ENCODE measurements at places on chromosomes 12 and 14. TPM values are rescaled to one million over a fixed set of nuclear protein-coding genes. Genes with fewer than 3 reads are reported as not detected.

DNA sequence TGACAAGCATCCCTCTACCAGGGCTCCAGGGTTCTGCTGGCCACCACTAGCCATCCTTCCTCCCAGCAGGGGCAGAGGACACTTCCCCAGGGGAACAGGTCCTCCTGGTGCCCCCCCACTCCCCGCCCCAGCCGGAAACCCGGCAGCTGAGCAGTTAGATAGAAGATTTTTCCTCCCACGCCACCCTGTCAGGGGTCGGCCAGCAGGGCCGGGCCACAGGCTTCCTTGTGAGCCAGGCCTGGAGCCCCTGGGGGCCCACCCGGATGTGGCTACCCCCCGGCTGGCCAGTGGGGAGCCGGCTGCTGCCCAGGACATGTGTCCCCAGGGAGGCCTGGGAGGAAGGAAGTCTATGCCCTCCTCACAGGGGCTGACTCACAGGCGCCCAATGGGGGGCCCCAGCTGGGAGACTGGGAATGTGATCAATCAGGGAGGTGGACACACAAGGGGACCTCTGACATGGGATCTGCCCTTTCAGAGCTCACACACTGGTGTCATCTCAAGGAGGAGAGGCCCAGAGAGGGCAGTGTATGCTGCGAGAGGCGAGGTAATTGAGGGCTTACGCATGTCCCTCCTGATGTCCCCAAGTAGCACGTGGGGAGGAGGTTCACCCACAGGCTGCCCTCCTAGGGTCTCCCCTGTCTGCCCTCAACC lies 4.2 kb downstream of the SH2B3 start:
- no peaks in the 10 kb centered on the region for H3K27me3 ChIP-seq
- H3K36me3 ChIP-seq = peaks cover 22% of the 10 kb centered on the region
- peak overlapping the region; percentile 94 for H3K4me3 ChIP-seq
- H3K4me1 ChIP-seq = peaks cover 71% of the 10 kb centered on the region
- DNase-seq = peak; percentile 41

DNA sequence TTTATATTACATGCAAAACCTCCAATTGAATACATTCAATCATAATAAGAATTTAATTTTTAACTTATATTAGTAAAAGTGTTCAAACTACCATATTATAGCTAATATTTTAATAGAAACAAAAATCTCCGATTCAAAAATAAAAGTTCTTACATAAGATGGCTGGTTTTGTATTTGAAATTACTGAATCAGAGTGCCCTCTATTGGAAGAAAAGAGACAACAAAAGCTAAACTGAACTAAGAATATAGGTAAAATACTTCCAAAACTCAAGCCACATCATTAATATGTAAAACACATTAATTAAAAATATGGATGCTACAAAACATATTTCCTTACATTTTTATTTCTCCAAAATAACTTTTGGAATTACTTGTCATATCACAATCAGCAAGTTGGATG lies 120.3 kb downstream of the GARIN6 start:
- H3K36me3 ChIP-seq = no peaks in the 10 kb centered on the region
- H3K27me3 ChIP-seq = no peaks in the 10 kb centered on the region
- no peaks in the 10 kb centered on the region for H3K4me1 ChIP-seq
- DNase-seq = no peak

- H3K4me3 ChIP-seq = no peak overlapping the region
- H3K27ac ChIP-seq = no peak overlapping the region
- no peaks in the 10 kb centered on the region for H3K4me1 ChIP-seq
- peaks cover 2% of the 10 kb centered on the region for H3K27me3 ChIP-seq
- no peaks in the 10 kb centered on the region for H3K36me3 ChIP-seq
Measured at GRCh38 chr12:108890208-108890607, 10.3 kb downstream of the DAO start.

DNA sequence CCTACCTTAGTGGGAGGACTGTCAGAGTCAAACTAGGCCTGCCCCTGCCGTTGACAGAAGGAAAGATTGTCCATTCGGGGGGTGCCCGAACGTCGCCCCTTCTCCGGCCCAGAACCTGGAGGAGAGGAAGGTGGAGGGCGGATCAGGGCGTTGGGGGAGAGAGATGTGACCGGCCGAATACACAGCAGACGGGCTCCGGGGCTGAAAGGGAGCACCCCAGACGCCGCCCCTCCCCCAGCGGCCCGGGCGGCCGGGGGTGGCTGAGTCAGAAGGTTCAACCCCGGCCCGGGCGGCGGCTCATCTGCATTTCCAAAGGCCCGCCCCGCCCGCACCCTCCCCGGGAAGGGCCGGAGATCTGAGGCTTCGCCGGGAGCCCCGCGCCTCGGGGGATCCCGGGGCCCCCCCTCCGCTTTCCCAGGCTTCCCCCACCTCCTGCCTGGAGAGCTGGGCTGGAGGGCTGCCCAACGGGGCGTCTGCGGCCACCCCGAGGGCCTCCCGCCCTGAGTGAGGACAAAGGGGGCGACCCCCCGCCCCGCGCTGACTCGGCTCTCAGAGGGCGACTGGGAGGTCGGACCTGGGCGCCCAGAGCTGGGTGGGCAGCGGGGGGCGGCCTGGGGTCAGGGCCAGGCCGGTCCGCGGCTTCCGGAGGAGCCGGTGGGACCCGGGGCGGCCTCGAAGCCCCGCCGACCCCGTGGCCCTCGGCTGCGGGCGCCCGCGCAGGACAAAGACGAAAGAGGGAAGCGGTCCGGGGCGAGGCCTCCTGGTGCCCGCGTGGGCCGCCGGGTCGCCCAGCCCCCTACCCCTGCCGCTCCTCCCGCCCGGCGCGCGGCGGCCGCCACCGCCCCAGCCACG lies 3.7 kb upstream of the SETD1B start:
- peaks cover 27% of the 10 kb centered on the region for H3K4me1 ChIP-seq
- H3K4me3 ChIP-seq = peak overlapping the region; percentile 73
- H3K27me3 ChIP-seq = no peaks in the 10 kb centered on the region
- peaks cover 32% of the 10 kb centered on the region for H3K36me3 ChIP-seq
- peak overlapping the region; percentile 84 for H3K27ac ChIP-seq

DNA sequence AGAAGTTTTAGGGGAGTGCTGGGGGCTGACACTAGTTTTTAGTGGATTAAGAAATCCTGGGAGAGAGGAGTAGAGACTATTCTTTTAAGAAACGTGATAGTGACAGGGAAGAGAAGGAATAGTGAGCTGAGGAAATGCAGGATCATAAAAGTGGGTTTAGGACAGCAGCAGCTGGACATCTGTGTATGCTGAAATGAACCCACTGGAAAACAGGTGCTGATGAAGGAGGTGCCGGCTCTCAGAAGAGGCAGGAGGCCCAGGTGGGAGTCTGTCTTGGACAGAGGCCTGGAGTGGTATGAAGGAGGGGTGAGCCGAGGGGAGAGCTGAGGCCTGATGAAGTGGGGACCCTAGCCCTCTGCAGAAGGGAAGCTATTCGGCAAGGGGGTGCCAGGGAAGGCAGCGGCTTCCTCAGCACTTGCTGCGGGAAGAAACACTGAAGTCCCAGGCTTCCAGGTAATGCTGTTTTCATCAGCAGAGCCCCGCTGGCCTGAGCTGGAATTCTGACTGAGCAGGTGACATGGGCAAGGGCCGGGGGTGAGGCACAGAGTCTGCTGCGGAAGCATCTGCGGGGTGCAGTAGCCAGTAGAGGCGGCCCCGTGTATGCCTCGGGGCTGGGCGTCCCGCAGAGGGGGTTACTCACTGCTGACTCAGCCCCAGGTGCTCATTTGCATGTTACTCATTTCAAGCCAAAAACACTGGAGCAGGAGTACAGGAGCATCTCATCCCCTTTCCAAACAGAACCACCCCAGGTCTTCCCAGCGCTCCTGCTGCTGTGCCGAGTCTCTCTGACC lies 89.7 kb downstream of the TMCC3 start:
- peaks cover 8% of the 10 kb centered on the region for H3K4me1 ChIP-seq
- peak; percentile 61 for DNase-seq
- H3K27ac ChIP-seq = no peak overlapping the region
- no peaks in the 10 kb centered on the region for H3K36me3 ChIP-seq
- peaks cover 25% of the 10 kb centered on the region for H3K27me3 ChIP-seq

- no peaks in the 10 kb centered on the region for H3K4me1 ChIP-seq
- H3K4me3 ChIP-seq = no peak overlapping the region
- DNase-seq = no peak
- no peaks in the 10 kb centered on the region for H3K36me3 ChIP-seq
Measured at GRCh38 chr14:85468816-85469215, 61.1 kb upstream of the FLRT2 start.

DNA sequence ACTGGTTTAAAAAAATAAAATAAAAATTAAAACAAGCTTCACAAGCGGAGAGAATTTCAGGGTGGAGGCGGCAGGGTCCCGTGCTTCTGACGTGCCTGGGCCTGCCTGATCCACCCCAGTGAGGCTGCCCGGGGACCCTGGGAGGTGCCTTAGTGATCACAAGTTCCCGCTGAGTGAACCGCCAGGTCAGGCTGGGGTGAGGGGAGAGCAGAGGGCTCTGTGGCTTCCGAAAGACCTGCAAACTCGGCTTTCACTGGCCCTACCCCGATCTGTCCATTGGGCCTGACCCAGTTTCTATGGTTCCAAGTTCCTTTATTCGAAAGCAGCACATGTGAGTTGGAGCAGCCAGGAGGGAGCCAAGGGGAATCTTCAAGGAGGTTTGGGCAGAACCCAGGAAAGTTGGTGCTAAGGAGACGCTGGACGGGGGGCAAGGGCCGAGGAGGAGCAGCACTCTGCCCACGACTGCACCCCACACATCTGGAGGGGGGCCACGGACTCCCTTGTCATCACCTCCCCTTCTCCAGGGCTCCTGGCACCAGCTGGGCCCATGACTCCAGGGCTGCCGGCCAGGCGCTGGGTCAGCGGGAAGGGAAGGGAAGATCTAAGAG lies 12.9 kb downstream of the MMP14 start:
- H3K27ac ChIP-seq = no peak overlapping the region
- no peak for DNase-seq
- no peaks in the 10 kb centered on the region for H3K36me3 ChIP-seq
- H3K27me3 ChIP-seq = peaks cover 2% of the 10 kb centered on the region

GRCh38 chr12:82207556-82207955 lies 150.6 kb downstream of the CCDC59 start:
- H3K36me3 ChIP-seq = no peaks in the 10 kb centered on the region
- H3K27ac ChIP-seq = no peak overlapping the region
- DNase-seq = no peak
- H3K27me3 ChIP-seq = no peaks in the 10 kb centered on the region

DNA sequence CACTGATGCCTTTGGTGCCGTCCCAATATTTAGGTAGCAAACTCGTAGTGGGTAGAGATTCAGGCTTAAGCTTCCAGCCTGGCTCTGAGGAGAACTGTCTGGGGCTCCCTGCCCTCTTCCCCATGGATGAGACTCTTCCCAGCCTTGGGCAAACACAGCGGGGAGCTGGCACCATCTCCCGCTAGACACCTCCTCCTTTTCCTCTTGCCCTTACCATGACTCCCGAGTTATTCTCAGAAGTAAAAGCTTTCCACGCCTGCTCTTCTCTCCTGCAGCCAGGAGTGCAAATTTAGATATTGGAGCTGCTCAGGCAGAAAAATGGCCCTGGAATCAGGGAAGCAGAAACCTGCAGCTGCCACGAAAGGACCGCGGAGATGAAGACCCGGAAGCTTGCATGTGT lies 45.6 kb upstream of the RBM19 start:
- no peak overlapping the region for H3K4me3 ChIP-seq
- no peak overlapping the region for H3K27ac ChIP-seq
- DNase-seq = no peak
- no peaks in the 10 kb centered on the region for H3K36me3 ChIP-seq
- no peaks in the 10 kb centered on the region for H3K4me1 ChIP-seq

- DNase-seq = peak; percentile 99
- H3K27ac ChIP-seq = peak within 1 kb of the TSS; percentile 92
- peaks cover 43% of the 10 kb centered on the region for H3K4me1 ChIP-seq
- peaks cover 36% of the 10 kb centered on the region for H3K36me3 ChIP-seq
- peak within 1 kb of the TSS; percentile 90 for H3K4me3 ChIP-seq
Measured at GRCh38 chr12:119988472-119989360, at the start of gene BICDL1. Gene BICDL1 (plus strand): TSS chr12:119989236. CDS start chr12:119989869, 633 bp downstream.

- peaks cover 33% of the 10 kb centered on the region for H3K4me1 ChIP-seq
- DNase-seq = no peak
- H3K27ac ChIP-seq = peak overlapping the region; percentile 82
- H3K36me3 ChIP-seq = peaks cover 7% of the 10 kb centered on the region
- H3K27me3 ChIP-seq = peaks cover 12% of the 10 kb centered on the region
Measured at GRCh38 chr14:88562532-88562830, 356 bp upstream of the ZC3H14 start.

DNA sequence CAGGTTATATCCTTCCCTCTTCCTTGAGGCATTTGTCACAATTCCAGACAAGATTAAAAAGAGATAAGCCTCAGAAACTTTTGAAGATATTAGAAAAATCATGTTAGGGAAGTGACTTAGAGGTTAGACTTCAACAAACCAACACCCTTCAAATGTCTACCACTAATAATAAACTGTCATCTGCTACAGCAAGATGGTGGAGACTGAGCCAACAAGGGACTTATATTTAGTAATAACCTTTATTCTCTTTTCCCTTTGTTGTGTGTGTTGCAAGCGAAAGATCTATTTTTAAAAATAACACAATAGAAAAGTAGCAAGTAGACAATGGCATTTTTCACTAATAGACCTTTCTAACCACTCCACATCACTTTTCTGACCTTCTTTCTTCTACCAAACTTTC lies 28.6 kb downstream of the PRICKLE1 start:
- H3K27ac ChIP-seq = no peak overlapping the region
- H3K4me3 ChIP-seq = no peak overlapping the region
- no peaks in the 10 kb centered on the region for H3K4me1 ChIP-seq

- no peak overlapping the region for H3K4me3 ChIP-seq
- DNase-seq = no peak
- no peaks in the 10 kb centered on the region for H3K27me3 ChIP-seq
- H3K27ac ChIP-seq = no peak overlapping the region
- H3K4me1 ChIP-seq = peaks cover 55% of the 10 kb centered on the region
Measured at GRCh38 chr12:11807458-11807857, 158.0 kb downstream of the ETV6 start.

- peaks cover 4% of the 10 kb centered on the region for H3K36me3 ChIP-seq
- DNase-seq = peak; percentile 68
- H3K4me1 ChIP-seq = peaks cover 22% of the 10 kb centered on the region
- peak overlapping the region; percentile 42 for H3K27ac ChIP-seq
Measured at GRCh38 chr12:103841690-103842584, 903 bp upstream of the NT5DC3 start.

The SIVA1 gene
- 47.1 TPM for total RNA-seq

The DNAI7 gene
- not detected for total RNA-seq

The PTHLH gene
- not detected for total RNA-seq

Measured in activated CD4-positive, alpha-beta T cell treated with anti-CD3 and anti-CD28 coated beads for 36 hours (primary cell).